ENCODE measurements at places on chromosomes 7 and 10. TPM values are rescaled to one million over a fixed set of nuclear protein-coding genes. Genes with fewer than 3 reads are reported as not detected.

NODAL gene
- not detected for total RNA-seq

TEX47 gene
- total RNA-seq, result not detected

WNT8B gene
- total RNA-seq, result not detected

PLOD3 gene
- total RNA-seq, result 199 TPM

LLCFC1 gene
- total RNA-seq, result not detected

PBLD gene
- 5.2 TPM for total RNA-seq

TMEM270 gene
- total RNA-seq, result not detected

KCP gene
- total RNA-seq, result 1.4 TPM

MRPL32 gene
- 45.1 TPM for total RNA-seq

AKR1C8 gene
- not detected for total RNA-seq

DLD gene
- 110 TPM for total RNA-seq

EEPD1 gene
- total RNA-seq, result 5.2 TPM

CDK1 gene
- total RNA-seq, result 53.3 TPM

GPR15LG gene
- total RNA-seq, result not detected

ITGB8 gene
- 351 TPM for total RNA-seq
